ENCODE measurements at places on chromosomes 7 and 10.

DNA sequence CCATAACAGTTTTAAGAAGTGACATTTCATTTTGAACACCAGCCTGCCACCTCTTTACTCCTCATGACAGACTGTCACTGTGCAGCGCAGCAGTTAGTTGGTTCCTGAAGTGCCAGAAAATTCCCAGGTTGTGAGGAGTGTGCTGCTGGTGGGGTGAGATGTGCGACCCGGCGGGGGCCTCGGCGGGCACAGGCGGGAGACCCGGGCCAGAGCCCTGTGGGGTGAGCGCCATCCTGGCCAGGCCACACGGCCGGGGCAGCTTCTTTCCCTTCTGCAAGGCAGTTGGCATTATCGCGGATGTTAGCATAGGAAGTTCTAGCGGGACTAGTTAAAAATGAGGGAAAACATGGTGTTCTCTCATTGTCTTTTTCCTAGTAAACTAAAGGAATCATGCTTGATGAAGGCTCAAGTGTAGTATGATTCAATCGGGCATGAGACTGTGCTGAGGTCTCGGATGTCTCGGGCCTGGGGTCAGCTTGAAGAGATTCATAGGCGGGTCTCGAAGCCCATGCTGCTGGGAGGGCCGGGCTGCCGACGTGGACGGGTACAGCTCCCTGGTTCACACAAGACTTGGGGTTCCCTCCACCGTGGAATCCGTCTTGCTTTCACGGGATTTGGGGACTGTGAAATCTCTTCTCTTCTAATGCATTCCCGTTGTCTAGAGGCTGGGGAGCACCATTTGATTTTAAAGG, 56.1 kb downstream of the MGMT start:
- DNase-seq = no peak

GRCh38 chr10:62308101-62308500, 39.5 kb upstream of the RTKN2 start:
- DNase-seq = no peak

GRCh38 chr7:92806496-92806895, 29.9 kb downstream of the CDK6 start:
- no peak for DNase-seq

DNA sequence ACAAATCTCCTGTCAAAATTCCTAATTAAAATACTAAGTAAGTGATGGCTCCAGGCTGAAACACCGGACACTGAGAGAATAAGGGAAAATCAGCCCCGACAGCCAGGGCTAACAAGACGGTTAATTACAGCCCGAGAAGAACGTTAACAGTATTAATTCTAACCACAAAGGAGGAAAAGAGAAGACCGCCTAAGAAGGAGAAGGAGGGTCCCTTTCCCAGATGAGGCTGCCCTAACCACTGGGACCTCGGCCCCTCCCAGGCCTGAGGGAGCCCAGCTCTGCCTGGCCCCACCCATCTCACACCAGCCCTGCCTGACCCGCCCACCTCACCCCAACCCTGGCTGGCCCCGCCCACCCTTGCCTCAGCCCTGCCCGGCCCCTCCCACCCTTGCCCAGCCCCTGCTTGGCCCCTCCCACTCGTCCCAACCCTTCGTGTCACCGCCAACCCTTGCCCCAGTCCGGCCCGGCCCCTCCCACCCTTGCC, 51.3 kb downstream of the PWWP2B start:
- peak; percentile 81 for DNase-seq

DNA sequence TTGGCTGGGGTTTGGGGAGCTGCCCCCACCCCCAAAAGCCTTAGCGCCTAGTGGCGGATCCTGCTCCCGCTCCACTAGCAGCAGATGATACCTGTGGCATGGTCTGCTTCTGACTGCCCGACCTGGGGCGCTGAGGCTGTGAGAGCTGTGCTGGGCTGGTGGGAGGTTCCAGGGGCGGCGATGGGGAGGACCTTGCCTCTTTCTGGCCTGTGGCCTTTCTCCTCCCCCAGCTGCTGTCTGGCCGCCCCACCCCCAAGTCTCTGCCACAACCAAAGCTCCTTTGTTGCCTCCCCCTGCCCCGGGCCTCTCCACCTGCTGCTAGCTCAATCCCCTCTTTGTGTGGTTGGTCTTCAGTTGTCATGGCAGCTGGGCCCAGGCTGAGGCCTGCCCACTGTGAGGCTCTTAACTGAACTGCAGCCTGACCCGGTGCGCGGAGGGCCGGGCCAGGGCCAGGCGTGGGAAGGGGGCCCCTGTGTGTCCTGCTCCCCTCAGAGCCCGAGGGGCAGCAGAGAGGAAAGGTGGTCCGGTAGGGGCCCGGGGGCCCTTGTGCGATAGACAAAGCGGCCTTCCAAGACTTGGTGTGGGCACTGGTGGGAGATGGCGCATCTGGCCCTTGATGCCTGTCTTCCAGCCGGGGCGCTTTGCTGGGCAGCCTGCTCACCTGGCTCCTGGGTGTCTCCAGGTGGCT, 4.7 kb downstream of the ZNF775 start:
- no peak for DNase-seq

GRCh38 chr10:109906316-109906715, 17.0 kb downstream of the XPNPEP1 start:
- DNase-seq = no peak

- DNase-seq = no peak
Measured at GRCh38 chr10:11604865-11605650, 6.4 kb downstream of the USP6NL start.

- peak; percentile 47 for DNase-seq
Measured at GRCh38 chr7:50610521-50611277, 45.5 kb upstream of the DDC start.

DNA sequence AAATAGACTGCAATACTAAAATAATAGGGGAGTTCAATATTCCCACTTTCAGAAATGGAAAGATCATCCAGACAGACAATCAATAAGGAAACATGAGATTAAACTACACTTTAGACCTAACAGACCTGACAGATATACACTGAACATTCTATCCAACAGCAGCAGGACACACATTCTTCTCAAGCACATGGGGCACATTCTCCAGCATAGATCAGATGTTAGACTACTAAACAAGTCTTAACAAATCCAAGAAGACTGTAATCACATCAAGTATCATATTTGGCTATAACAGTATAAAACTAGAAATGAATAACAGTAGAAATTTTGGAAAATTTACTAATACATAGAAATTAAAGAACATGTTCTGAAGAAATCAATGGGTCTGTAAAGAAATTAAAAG, 458.9 kb upstream of the ANKRD30A start:
- no peak for DNase-seq

All from natural killer cell (primary cell).